ENCODE measurements at places on chromosomes 13 and 19. TPM values are rescaled to one million over a fixed set of nuclear protein-coding genes. Genes with fewer than 3 reads are reported as not detected.

The ZNF446 gene
- 1.6 TPM for polyA plus RNA-seq

- DNase-seq = no peak
- no peak overlapping the region for H3K4me3 ChIP-seq
- no peaks in the 10 kb centered on the region for H3K36me3 ChIP-seq
- H3K4me1 ChIP-seq = no peaks in the 10 kb centered on the region
- no peak overlapping the region for H3K27ac ChIP-seq
Measured at GRCh38 chr13:102318233-102318632, 83.6 kb downstream of the FGF14 start.

The SLC39A3 gene
- 43.8 TPM for polyA plus RNA-seq

The ADAMTSL5 gene
- polyA plus RNA-seq = 2.9 TPM

The ZNF66 gene
- polyA plus RNA-seq = 3.6 TPM

DNA sequence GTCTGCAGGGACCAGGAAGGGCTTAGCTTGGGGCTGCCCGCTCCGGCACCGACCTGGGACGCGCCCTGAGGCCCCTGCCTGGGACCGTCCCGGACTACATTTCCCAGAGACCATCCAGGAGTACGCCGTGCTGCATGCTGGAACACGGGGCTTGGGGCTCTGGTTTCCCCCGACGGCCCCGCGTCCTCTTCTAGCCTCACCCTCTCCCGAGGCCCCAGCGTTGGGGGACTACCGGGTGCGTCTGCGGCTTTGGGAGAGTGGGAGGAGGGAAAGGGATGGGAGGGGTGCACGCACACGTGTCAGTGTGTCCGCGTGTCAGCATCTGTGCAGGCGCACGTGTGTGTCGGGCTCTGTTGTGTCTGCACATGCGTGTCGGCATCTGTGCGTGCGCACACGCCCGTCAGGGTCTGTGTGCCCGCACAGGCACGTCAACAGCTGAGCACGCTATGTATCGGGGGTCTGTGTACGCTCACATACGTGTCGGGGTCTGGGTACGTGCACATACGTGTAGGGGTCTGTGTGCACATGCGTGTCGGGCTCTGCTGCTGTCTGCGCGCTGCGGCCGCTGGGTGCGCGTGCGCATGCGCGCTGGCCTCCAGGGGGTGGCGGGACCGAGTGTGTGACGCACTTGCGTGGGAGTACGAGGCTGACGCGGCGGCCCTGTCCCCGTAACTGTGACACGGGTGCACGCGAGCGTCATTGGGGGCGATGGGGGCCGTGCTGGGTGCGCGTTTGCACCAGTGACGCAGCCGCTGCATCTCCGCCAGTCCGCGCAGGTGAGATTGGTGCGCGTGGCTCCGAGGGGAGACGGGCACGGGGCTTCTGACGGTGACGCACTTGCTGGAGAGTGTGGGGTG, at the start of gene ZNF331:
Gene ZNF331 (plus strand): TSS at position 625 of the 857 bp plus-strand sequence. CDS start 31,232 bp downstream, outside the sequence.
- peak within 1 kb of the TSS; percentile 93 for H3K4me3 ChIP-seq
- DNase-seq = peak; percentile 86
- H3K27ac ChIP-seq = peak within 1 kb of the TSS; percentile 99

GRCh38 chr13:73096173-73096572, 37.4 kb downstream of the KLF5 start:
- H3K27ac ChIP-seq = no peak overlapping the region
- no peak overlapping the region for H3K4me3 ChIP-seq
- no peak for DNase-seq
- no peaks in the 10 kb centered on the region for H3K36me3 ChIP-seq
- no peaks in the 10 kb centered on the region for H3K4me1 ChIP-seq

The F7 gene
- not detected for polyA plus RNA-seq

- no peaks in the 10 kb centered on the region for H3K4me1 ChIP-seq
- no peak overlapping the region for H3K27ac ChIP-seq
Measured at GRCh38 chr19:4504297-4504701, 14.0 kb downstream of the PLIN4 start.

GRCh38 chr13:28110414-28110813, 10.0 kb upstream of the FLT3 start:
- no peaks in the 10 kb centered on the region for H3K27me3 ChIP-seq
- H3K27ac ChIP-seq = no peak overlapping the region
- H3K36me3 ChIP-seq = no peaks in the 10 kb centered on the region
- no peak overlapping the region for H3K4me3 ChIP-seq

The QPCTL gene
- 0.65 TPM for polyA plus RNA-seq

DNA sequence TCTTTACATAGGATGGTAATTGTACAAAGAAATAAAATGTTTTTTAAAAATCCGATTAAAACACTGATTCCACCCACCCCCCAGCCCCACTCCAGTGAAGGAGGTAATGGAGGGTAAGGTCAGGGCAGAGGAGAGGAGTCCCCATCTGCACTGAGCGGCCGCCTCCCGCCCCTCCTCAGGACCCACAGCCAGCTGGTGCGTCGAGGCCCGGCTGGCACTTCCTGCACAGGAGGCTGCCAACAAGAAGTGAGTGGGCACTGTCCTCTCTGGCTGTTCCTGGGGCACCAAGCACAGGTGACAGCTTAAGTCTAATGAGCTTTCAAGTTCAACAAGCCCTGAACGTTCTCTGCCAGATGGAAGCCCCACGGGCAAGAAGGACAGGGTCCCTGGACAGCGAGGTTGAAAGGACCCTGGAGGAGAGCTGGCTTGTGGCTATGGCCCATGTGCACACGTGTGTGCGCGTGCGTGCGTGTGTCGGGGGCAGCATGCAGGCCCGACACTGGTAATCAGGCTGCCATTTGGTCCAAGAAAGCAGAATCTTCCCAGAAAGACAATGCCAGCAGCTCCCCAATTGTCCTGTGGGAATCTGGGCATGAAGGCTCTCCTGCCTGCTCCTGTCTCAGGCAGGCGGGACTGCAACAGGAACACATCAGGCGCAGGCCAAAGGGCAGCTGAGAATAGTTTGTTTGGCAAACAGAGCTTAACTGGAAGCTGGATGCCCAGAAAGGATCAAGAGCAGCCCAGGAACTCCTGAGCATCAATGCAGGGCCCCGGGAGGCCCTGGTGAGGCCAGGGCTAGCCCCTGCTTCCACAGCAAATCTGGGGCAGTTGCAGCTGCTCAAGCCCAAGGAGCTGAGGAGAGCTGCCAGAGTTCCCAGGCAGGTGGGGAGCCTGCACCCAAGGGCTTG, 15.1 kb upstream of the EPHX3 start:
- H3K27ac ChIP-seq = no peak overlapping the region
- H3K4me3 ChIP-seq = no peak overlapping the region

DNA sequence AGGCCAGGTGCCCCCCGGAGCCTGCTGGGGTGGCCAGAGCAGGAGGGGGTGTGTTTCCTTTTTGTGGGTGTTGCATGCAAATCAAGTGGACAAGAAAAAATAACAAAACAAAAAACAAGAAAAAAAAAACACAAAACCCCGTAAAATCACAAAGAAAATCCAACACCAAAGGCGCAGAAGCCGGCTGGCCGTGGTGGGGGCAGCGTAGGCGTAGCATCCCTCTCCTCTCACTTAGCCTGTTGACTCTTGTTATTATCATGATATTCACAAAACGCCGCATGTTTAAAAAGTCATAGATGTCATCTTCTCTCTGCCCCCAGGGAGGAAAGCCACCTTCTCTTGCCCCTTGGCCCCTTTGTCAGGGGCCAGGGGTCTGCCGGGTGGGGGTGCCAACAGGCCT, 978 bp upstream of the TGFBR3L start:
- DNase-seq = no peak
- peaks cover 24% of the 10 kb centered on the region for H3K27me3 ChIP-seq
- peaks cover 17% of the 10 kb centered on the region for H3K4me1 ChIP-seq
- H3K36me3 ChIP-seq = peaks cover 12% of the 10 kb centered on the region
- H3K4me3 ChIP-seq = no peak overlapping the region

DNA sequence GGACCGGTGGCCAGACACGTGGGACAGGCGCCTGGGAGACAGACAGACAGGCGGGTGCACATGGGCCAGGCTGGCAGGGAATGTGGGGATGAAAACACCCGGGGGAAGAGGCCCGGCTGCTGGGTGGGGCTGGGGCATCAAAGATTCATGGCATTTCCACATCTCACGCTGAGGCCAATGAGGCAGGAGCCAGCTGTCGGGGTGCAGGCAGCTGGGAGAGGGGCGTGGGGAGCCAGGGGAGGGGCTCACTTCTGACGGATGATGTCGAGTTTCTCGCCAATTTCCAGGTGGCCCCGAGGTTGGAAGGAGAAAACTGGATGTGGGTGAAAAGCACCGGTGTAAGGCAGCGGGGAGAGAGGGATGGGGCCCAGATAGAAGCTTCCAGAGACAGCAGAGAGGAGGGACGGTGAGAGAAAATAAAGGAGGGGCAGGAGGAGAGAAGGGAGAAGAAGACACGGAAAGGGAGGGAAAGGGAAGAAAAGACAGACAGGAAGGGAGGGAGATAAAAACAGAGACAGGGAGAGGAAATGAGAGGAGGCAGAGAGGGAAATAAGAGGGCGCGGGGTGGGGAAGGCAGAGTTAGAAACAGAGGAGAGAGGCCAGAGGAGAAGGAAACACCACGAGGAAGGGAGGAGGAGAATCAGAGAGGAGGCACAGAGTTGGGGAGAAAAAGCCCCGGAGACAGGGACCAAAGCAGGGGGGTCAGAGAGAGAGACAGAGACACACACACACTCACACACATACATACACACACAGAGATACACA, 8.0 kb upstream of the CCER2 start:
- H3K4me3 ChIP-seq = no peak overlapping the region
- no peak overlapping the region for H3K27ac ChIP-seq
- no peaks in the 10 kb centered on the region for H3K27me3 ChIP-seq

The KLK4 gene
- not detected for polyA plus RNA-seq

DNA sequence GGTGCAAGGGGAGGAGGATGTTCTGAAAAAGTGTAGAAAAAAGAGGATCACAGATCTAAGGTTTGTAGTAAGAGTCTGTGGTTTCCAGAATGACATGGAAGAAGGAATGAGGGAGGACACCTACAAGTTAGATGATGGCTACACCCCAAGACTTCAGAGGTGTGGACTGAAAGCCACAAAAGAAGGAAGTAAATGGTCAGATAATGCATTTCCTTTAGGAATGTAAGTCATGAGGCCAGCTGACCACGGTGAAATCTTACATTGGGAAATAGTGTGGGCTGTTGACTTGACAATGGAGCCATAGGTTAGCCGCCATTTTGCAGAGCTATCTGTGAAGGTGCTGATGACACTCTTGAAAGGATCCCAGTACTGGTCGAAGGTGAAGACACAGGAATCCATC, 25.3 kb upstream of the FBXO27 start:
- H3K36me3 ChIP-seq = no peaks in the 10 kb centered on the region
- no peaks in the 10 kb centered on the region for H3K27me3 ChIP-seq
- peaks cover 7% of the 10 kb centered on the region for H3K4me1 ChIP-seq

DNA sequence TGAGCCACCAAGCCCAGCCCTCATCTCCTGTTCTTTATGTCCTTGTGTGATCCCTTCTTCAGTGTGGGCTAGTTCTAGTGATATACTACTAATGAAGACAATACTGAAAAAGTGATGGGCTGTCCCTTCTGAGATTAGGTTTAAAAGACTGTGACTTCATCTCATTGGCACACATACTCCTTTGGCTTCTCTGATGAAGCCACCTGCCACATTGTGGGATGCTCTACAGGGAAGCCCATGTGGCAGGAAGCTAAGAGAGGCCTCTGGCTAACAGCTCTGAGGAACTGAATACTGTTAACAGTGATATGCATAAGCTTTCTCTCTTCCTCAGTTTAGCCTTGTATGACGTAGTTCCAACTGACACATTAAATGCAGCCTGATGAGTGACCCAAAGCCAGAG, 13.6 kb downstream of the CSNK1A1L start:
- no peak overlapping the region for H3K4me3 ChIP-seq
- no peak overlapping the region for H3K27ac ChIP-seq
- H3K4me1 ChIP-seq = no peaks in the 10 kb centered on the region

GRCh38 chr19:33773704-33774624, 22.7 kb upstream of the KCTD15 start:
- no peaks in the 10 kb centered on the region for H3K36me3 ChIP-seq
- peaks cover 6% of the 10 kb centered on the region for H3K4me1 ChIP-seq
- no peak for DNase-seq
- peaks cover 38% of the 10 kb centered on the region for H3K27me3 ChIP-seq

GRCh38 chr19:3098515-3099346, 4.6 kb downstream of the GNA11 start:
- peaks cover 26% of the 10 kb centered on the region for H3K4me1 ChIP-seq
- H3K27me3 ChIP-seq = no peaks in the 10 kb centered on the region
- peak overlapping the region; percentile 74 for H3K4me3 ChIP-seq
- DNase-seq = peak; percentile 40

- H3K27me3 ChIP-seq = no peaks in the 10 kb centered on the region
- DNase-seq = peak; percentile 87
- peaks cover 35% of the 10 kb centered on the region for H3K36me3 ChIP-seq
- H3K4me3 ChIP-seq = peak within 1 kb of the TSS; percentile 93
- peak within 1 kb of the TSS; percentile 97 for H3K27ac ChIP-seq
Measured at GRCh38 chr13:114281351-114282040, at the start of gene UPF3A. Gene UPF3A, plus strand, starts transcription at chr13:114281601. Its CDS starts 39 bp downstream, at chr13:114281640.

The ZFP14 gene
- polyA plus RNA-seq = 3.4 TPM

- H3K4me1 ChIP-seq = peaks cover 43% of the 10 kb centered on the region
- H3K36me3 ChIP-seq = peaks cover 9% of the 10 kb centered on the region
- no peaks in the 10 kb centered on the region for H3K27me3 ChIP-seq
- peak overlapping the region; percentile 76 for H3K27ac ChIP-seq
- H3K4me3 ChIP-seq = peak overlapping the region; percentile 11
Measured at GRCh38 chr19:49775742-49776370, 9.1 kb downstream of the AP2A1 start.

- no peak for DNase-seq
- H3K4me1 ChIP-seq = no peaks in the 10 kb centered on the region
- no peak overlapping the region for H3K27ac ChIP-seq
Measured at GRCh38 chr19:16861834-16862233, 27.0 kb upstream of the F2RL3 start.

The FEM1A gene
- polyA plus RNA-seq = 3.6 TPM

The SRRM5 gene
- not detected for polyA plus RNA-seq

DNA sequence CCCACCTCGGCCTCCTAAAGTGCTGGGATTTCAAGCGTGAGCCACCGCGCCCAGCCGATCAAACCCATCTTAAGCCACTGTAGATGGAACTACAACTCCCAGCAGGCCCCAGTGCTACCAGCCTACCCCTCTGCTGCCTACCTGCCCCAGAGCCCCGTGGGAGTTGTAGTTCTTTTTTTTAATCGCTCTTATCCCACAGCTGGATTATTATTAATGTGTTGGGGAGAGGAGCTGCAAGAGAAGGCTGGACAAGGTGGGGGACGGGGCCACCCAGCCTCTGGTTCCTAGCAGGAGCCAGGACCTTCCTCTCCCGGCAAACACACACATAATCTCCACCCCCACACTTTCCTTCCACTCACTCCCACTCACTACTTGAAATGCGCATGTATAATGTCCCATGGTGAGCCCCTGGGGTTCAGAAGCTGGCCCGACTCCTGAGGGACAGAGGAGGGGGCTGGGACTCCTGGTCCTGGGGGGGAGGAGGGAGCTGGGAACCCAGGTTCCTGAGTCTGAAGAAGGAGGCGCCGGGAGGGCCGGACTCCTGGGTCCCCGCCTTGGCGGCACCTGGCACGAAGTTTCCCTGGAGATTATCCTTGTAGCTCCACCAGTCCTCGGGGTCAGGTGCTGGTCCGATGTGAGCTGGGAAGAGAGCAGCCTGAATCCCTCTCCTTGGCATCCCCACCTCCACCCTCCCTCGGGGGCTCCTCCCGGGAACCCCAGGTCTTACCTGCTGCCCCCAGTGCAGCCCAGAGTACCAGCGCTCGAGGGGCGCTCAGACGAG, 958 bp downstream of the CA11 start:
- H3K36me3 ChIP-seq = peaks cover 2% of the 10 kb centered on the region
- peaks cover 31% of the 10 kb centered on the region for H3K4me1 ChIP-seq

GRCh38 chr19:35908010-35908441, at the start of gene TYROBP:
Gene TYROBP, minus strand, starts transcription at chr19:35908295. Its CDS starts 67 bp downstream, at chr19:35908228.
- peak within 1 kb of the TSS; percentile 87 for H3K27ac ChIP-seq
- H3K4me3 ChIP-seq = no peak within 1 kb of the TSS
- no peak for DNase-seq
- H3K27me3 ChIP-seq = no peaks in the 10 kb centered on the region
- peaks cover 28% of the 10 kb centered on the region for H3K4me1 ChIP-seq

The CEACAM4 gene
- polyA plus RNA-seq = not detected

- peak overlapping the region; percentile 58 for H3K4me3 ChIP-seq
- H3K27ac ChIP-seq = peak overlapping the region; percentile 62
- H3K4me1 ChIP-seq = peaks cover 28% of the 10 kb centered on the region
- H3K36me3 ChIP-seq = no peaks in the 10 kb centered on the region
Measured at GRCh38 chr19:32813862-32814425, 55.6 kb downstream of the SLC7A9 start.

Data from naive thymus-derived CD8-positive, alpha-beta T cell (primary cell).